Dermis blood vessel endothelial cell (primary cell): ENCODE measurements at places on chromosomes 1 and 21.

- no peak for DNase-seq
Measured at GRCh38 chr1:98217601-98218000, 296.8 kb upstream of the DPYD start.

- DNase-seq = no peak
Measured at GRCh38 chr21:28437061-28437460, 555.6 kb downstream of the LTN1 start.

- no peak for DNase-seq
Measured at GRCh38 chr21:44291936-44292811, 6.5 kb downstream of the AIRE start.

DNA sequence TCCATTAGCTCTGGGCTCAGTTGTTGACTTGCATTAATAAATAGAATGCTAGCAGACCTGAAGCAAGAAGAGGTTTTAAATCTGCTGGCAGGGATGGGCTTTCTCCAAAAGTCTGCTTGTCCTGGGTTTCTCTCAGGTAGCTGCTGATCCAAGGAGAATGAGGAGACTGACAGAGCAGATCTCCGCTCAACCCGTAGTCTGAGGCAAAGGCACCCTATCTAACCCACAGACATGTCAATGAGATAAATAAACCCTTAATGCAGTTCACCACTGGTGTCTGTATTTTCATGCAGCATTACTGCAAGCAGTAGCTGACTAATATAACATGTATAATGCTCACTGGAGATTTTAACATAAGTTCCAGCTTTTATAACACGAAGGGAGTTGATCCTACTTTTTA, 44.1 kb upstream of the RGS21 start:
- DNase-seq = no peak

DNA sequence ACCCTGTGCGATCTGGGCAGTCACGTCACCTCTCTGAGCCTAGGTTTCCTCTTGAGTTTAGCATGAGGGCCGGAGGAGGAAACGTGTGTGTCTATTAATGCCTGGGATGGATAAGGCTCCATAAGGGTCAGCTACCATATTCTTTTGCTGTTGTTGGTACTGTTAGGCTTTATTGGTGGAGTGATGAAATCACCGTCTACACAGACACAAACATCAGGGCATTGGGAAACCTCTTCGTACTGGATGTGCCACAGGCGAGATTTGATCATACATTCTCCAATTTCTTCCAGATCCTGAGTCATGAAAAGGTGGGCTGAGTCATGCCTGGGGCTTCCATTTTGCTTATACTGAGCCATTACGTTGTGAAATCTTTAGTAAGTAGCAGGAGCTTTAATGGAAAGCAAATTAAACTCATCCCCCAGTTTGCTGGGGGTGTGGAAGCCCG, 24.9 kb upstream of the GRHL3 start:
- DNase-seq = peak; percentile 51

DNA sequence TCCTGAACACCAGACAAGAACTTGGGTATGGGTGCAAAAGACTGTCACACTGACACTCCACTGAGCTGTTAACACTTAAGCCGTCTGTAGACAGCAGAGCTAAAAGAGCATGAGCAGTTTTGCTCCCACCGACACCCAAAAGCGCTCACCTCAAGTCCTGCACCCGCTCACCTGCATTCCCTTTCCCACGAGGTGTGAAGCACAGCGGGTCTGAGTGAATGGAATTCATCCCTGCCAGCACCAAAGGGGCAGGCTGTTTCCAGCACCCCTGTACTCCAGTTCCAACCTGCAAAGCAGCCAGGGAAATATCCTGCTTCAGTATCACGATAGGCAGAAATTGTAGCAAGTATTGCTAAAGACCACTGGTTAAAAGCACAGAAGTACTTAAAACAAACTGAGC, 28.8 kb downstream of the KRTAP21-3 start:
- DNase-seq = no peak

- no peak for DNase-seq
Measured at GRCh38 chr21:15212206-15212605, 147.4 kb upstream of the NRIP1 start.

DNA sequence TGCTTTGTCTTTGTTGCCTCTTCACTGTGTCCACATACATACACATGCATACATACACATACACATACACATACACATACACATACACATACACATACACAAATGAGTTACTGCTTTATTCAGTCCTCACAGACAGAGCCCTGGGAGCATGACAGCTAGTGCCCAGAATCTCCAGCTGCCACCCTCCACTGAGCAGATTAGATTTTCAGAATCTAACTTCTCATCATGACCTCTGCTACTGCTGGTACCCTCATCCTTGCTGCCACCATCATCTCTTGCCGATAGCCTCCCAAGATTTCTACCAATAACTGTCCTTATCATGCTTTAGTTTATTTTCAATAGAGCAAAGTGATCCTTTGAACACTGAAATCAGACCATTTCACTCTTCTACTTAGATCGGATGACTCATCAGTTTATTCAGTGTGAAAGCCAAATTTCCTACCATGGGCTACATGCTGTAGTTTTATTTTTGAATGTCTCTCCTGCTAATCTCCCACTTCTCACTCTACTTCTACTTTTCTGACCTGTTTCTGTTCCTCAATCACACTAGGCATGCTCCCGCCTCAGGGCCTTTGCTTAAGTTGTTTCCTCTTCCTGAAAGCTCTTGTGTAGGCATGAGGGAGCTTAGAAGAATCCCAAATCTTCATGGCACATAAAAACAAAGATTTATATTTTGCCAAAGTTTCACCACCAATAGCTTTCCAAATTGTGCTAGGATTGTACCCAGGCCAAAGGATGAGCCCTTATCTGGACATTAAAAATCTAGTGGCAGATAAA, 43.0 kb downstream of the ATP6V1G3 start:
- peak; percentile 27 for DNase-seq

DNA sequence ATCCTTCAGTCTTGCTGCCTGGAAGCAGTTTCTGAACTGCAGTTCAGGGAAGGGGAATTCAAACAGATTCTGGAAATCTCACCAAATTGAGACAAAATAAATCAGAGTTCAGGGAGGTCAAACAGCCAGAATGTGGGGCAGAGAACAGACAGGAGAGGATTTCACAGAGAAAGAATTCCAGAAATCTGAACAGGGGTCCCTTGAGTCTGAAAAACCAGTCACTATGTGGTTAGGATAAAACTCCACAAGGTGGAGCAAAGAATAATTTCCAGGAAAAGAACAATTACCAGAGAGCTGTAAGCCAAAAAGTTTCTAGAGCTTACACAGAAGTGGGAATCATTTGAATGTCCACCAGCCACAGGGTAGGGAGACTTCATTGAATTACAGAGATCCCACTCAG, 84.7 kb downstream of the URB2 start:
- DNase-seq = no peak

DNA sequence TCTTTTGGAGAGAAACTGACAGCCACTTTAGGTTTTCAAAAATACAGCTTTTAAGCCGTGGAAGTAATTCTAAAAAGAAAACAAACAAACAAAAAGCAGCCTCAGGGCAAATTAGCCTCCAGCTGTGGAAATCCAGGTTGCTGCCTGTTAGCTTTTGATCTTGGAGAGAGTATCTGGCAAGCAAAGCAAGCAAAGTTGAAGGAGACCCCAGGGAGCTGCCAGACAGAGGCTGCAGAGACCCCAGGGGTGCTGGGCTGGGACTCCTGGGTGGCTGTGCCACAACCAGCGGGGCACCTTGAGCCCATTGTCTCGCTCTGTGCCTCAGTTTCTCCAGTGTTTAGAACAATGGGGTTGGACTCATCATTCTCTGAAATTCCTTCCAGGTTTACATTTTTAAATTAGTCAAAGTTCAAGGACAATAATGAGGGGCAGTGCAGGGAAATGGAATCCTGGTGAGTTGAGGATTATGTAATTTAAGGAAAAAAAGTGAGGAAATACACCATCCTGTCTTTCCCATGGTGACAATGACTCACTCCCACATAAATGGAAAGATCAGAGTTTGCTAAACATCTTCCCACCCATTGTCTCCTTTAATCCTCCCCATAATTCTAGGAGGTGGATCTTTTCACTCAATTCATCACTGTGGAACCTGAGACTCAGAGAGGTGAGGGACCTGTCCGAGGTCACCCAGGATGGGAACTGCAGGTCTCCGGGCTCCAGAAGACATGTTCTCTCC, 480.5 kb downstream of the MATN1 start:
- no peak for DNase-seq
